ENCODE measurements at places on chromosomes 7 and 10.

DNA sequence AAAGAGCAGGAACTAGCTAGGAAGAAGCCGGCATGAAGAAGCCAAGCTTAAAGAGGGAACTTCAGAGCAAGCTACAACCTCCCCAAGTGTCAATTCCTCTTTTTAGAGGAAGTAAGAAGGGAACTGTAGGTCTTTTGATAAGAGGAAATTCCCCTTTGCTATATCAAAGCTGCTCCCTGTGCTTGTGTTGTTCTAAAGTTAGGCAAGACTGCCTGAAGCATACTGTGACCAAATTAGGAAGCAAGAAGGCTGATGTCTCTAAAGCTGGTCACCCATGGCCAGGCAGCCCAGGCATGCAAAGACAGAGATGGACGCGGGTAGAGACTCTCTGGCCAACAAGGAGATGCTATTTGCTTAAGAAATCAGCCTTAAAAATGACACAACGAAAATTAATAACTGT, 87.9 kb downstream of the RNF216 start:
- DNase-seq, result no peak

GRCh38 chr7:79471699-79472098, 18.2 kb upstream of the MAGI2 start:
- no peak for DNase-seq

GRCh38 chr10:20760460-20760859, 136.7 kb downstream of the NEBL start:
- no peak for DNase-seq

GRCh38 chr10:132376394-132376851, 20.6 kb upstream of the PWWP2B start:
- DNase-seq, result no peak

GRCh38 chr7:44182827-44183226, 6.4 kb downstream of the GCK start:
- DNase-seq, result no peak

DNA sequence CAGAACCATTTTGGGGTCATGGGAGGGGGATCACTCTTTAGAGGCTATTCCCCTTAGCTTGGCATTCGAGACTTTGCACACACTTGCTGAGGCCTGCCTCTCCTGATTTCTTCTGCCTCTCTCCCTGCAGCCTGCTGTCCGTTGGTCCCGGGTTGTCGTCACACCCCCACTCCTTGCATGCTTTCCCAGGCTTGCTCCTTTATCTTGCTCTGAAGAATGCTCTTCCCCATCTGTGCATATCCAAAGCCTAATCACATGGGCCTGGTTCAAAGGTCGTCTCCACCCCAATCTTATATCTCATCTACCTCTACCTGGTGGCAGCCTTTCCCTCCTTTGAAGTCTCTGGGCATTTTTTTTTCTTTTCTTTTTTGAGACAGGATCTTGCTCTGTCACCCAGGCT, 24.3 kb upstream of the EMX2 start:
- DNase-seq, result no peak

- DNase-seq, result no peak
Measured at GRCh38 chr10:12703813-12704212, 297.7 kb downstream of the CCDC3 start.

- DNase-seq, result no peak
Measured at GRCh38 chr10:62021128-62021665, 119.7 kb downstream of the ARID5B start.

DNA sequence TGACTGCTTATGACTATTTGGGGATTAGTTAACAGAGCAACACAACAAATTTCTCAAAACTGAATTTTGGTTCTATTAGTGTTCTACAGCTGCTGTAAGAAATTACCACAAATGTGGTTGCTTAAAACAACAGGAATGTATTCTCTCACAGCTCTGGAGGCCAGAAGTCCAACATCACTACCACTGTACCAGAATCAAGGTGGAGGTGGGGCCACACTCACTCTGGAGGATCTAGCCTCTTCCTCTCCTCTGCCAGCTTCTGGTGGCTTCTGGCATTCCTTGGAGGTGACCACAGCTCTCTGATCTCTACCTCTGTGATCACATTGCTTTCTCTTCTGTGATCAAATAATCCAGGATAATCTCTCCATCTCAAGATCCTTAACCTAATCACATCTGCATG, 194.7 kb upstream of the BMPER start:
- no peak for DNase-seq

DNA sequence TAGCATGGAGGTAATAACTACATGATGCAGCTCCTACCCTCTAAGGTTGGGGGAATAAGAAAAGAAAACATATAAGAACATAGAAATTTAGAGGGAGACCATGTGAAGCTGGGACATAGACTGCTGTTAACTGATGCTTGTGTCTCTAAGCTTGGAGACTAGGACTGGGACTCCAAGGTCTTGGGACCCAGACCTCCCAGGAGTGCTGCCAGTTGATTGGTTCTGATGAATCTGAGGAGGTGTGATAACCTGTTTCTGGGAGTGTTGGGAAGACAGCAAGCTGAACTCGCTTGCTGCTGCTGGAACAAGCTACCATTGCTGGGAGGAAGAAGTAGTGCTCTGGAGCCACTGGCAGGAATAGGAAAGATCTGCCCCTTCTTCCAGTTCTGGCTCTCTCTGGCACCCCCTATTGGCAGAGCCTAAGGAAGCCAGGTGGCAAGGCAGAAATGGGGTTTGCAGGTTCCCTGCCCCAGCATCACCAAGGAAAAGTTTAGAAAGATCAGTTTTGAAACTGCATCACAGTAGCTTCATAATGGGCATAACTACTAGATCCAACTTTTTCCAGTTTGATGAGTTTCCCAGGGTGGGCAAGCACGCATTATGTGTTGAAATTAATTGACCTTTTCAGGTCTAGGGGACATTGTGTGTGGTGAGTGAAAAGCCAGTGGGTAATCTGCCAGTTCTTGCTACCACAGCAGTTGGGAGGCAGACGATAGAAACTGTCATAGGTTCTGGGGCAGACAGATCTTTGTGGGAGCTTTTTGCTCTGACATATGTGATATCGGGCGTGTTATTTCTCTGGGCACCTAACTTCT, 140.7 kb downstream of the SND1 start:
- peak; percentile 12 for DNase-seq

DNA sequence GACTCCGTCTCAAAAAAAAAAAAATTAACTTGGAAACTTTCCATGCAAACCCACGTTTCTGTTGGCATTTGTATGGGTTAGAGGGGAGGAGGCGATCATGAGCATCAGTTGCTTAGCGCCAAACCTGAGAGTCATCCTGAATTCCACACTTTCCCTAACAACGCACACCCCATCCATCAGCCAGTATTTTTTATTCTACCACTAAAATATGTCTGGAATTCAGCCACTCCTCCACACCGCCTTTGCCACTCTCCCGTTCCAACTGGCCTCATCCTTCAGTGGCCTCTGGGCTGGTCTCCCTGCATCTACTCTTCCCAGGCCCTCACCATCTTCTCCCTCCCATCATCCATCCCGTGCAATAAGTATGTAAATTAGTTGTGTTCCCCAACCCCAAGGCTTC, 4.7 kb upstream of the LMBR1 start:
- DNase-seq, result no peak

DNA sequence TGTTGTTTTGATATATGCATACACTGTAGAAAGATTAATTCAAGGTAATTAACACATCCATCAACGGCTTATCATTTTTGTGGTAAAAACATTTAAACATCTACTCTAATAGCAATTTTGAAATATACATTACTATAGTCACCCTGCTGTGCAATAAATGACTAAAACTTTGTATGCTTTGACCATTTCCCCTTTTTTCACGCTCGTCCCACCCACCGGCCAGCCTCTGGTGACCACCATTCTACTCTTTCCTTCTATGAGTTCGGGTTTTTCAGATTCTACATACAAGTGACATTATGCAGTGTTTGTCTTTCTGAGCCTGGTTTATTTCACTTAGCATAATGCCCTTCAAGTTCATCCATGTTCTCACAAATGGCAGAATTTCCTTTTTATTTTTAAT, 21.3 kb downstream of the CYCS start:
- no peak for DNase-seq

GRCh38 chr7:90483251-90483650, 13.8 kb downstream of the PTTG1IP2 start:
- no peak for DNase-seq

DNA sequence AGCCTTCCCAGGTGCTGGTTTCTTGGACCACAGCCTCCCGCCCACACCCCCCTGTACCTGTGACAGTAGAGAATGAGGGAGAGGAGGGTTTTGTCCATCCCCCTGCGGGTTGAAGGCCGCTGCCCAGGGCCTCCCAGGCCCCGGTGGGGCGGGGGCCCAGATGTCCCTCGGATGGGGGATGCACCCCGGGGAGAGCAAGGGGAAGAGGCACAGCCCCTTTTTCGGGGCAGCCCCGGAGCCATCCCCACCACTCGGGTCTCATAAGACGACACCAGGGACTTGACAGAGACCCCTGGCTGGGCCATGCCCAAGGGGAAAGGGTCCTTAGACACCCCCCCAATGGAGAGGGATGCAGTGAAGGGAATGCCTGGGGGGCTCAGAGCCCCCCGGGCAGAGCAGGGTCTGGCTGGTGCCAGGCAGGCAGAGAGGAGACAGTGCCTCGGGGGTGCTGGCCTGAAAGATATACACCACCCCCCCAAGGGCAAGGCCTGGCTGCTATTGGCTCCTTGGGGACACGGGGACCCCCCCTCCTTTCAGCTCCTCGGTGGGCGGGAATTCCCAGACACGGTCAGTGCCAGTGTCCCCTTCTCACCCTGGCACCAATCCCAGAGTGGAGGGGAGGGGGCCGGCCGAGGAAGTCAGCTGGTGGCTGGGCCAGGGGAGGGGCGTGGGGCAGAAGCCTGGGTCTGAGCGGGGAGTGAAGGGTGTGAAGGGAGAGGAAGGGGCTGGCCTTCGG, 3.7 kb upstream of the SPACDR start:
- no peak for DNase-seq

DNA sequence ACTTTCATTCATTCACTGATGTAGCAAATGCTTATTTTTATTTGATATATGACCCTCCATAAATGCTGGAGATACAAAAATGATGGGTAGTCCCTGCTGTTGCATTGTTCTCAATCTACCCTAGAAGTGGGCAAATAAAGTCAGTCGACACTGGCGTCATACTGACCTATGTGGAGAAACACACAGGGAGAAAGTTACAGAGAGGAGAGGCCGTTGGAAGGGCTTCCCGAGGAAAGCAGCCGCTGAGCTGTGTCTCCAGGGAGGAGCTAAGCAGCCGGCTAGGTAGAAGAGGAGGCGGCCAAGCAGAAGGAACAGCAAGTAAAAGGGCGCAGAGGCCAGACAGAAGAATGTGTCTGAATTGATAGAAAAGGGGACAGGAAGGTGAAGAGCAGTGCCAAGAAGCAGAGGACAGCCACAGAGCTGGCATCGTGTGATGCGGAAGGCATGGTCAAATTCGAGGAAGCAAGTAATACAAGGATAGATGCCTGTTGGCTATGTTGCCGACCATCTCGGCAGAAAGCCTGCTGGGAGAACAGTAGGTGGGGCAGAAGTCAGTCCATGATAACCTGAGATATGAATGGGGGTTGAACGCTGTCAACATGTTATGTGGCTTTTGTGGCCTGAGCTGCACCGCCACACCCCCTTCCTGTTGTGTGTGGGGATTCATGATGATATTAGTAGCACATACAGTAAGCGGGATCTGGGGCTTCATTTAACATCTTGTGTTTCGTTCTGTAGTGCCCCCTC, 25.9 kb downstream of the ST8SIA6 start:
- DNase-seq, result no peak

DNA sequence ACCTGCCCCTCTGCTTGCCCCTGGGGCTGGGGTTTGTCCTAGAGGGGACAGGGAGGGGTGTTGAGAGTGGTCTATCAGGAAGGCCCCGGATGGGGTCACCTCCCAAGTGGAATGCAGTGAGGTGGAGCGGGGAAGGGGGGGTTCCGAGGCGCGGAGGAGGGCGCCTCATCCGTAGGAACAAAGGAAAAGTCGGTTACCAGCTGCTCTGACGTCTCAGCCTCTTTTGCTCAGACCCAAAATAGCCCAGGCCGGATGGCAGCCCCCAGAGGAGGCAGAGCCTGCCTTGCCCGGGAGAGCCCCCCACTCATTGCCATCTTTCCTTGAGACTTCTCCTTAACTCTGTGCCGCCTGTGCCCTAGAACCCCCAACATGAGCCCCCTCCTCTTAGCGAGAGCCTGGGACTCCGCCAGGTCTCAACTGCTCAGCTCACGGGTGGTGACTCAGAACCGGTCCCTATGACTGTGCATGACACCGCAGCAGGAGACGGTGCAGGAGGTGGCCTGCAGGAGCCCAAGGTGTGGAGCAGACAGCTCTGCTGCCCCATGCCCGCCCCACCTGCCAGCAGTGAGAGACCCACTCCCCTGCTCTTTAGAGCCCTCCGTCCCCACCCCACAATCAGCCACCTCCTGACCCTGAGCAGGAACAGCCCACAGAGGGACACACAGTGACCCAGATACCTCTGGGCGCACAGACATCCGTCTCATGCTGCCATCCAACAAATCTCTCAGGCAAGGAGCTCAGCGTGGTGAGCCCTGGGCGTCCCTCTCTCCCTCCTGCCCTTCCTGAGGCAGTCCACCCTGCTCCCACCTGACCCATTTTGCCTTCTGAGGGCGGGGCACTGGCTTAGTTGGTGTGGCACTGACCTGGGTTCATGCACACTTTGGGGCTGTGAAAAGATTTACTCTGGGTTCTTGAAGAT, 13.1 kb downstream of the STX1A start:
- DNase-seq, result no peak

GRCh38 chr10:28833313-28833712, 156.0 kb downstream of the BAMBI start:
- DNase-seq, result no peak

GRCh38 chr7:70387217-70387616, 744.7 kb upstream of the GALNT17 start:
- DNase-seq, result no peak

DNA sequence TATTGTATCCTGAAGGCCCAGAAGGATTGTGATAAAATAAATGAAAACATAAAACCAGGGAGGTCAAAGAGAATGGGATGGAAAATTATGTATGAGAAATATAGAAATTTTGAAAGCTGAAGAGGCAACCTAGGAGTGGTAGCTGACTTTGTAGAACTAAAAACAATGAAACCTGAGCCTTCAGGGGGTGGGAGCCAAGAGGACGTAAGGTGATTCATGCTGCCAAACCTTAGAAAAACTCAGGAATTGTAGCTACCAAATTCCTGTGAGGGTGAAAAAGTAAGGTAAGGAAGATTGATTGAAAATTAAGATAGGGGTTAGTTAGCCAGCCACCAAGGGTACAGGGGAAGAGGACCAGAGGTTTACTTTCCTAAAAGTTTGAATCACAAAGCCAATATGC, 213.2 kb downstream of the KCND2 start:
- no peak for DNase-seq

GRCh38 chr10:93482145-93482834, at the start of gene MYOF:
MYOF (minus strand) TSS chr10:93482334; CDS start chr10:93482194, 140 bp downstream.
- peak; percentile 53 for DNase-seq

All from activated CD4-positive, alpha-beta T cell treated with anti-CD3 and anti-CD28 coated beads, Interleukin-2, amount 50 U/mL, for 24 hours (primary cell).